Activated T-helper 9 cell treated with anti-CD3 and anti-CD28 coated beads, Interleukin-2, amount 50 U/mL, for 16 hours (primary cell): ENCODE measurements at places on chromosomes 11 and 22.

GRCh38 chr22:37560608-37561211, 430 bp downstream of the CDC42EP1 start:
- DNase-seq, result no peak

DNA sequence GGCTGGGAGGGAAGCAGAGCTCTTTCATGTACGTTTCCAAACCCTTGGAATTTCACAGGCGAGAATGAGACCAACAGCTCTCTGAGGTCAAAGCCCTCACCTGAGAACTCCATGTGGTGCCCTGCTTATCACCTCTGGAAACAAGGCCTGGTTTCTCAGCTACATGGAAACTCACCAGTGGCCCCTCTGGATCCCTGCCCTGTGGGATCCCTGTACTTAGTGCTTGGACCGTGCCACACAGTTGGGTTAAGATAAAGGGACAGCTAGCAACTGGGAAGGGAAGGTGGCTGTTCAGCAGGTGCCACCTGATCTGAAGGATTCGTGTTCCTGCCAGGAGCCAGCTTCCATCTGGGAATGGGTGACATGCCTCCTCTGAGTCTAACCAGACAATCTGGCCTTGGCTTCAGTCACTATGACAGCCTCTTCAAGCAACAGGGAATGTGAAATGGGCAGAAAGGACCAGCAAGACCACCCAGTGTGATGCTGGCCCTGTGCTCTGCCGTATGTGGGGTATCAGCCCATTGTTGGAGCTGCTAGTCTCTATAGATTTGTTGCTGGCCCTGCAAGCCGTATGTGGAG, 54.3 kb upstream of the BID start:
- DNase-seq, result no peak

- DNase-seq, result no peak
Measured at GRCh38 chr11:16512899-16513241, 156.5 kb upstream of the SOX6 start.

- no peak for DNase-seq
Measured at GRCh38 chr11:124875401-124875800, 10.2 kb downstream of the ROBO3 start.

- DNase-seq, result no peak
Measured at GRCh38 chr11:24762076-24762475, 265.2 kb downstream of the LUZP2 start.

DNA sequence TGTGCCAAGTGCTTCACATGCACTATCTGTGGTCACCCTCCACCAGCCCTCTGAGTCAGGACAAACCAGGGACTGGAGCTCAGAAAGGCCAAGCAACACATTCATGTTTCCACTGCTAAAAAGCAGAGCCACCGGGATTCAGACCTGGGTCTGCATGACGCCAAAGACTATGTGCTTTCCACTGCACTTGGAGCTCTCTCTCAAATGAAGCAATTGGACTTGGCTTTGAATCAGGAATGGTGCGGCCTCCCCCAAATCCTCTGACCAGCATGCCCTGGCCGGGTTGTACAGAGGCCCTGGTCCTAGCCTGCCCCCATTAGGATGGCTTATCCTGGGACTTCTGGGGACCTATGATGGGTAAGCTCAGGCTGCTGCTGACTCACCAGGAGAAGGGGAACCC, 80.7 kb downstream of the PKNOX2 start:
- DNase-seq, result no peak

- DNase-seq, result no peak
Measured at GRCh38 chr11:48087974-48088681, 107.8 kb downstream of the PTPRJ start.

DNA sequence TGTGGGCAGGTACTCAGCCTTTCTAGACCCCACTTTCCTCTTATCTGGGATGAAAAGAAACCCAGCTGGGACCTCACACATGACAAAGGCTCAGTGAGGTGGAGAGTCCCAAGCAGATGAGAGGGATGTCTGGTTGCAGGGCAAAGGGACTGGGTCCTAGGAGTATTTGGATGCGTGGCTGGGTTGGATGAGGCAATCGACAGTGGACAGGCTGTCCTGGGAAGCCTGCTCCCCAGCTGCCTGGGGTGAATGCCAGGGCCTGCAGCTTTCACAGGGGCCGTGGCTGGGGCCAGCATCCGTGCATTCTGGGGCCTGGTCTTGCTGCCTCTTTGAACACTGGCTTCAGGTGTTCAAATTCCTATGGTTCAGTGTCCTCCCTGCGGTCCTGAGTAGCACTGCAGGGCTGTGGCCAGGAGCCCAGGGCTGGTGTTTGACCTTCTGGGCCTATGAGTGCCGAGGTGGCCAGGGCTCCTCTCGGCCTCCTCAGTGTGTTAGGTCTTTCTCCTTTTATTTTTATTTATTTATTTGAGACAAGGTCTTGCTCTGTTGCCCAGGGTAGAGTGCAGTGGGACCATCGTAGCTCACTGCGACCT, 65.3 kb downstream of the MCM5 start:
- no peak for DNase-seq

DNA sequence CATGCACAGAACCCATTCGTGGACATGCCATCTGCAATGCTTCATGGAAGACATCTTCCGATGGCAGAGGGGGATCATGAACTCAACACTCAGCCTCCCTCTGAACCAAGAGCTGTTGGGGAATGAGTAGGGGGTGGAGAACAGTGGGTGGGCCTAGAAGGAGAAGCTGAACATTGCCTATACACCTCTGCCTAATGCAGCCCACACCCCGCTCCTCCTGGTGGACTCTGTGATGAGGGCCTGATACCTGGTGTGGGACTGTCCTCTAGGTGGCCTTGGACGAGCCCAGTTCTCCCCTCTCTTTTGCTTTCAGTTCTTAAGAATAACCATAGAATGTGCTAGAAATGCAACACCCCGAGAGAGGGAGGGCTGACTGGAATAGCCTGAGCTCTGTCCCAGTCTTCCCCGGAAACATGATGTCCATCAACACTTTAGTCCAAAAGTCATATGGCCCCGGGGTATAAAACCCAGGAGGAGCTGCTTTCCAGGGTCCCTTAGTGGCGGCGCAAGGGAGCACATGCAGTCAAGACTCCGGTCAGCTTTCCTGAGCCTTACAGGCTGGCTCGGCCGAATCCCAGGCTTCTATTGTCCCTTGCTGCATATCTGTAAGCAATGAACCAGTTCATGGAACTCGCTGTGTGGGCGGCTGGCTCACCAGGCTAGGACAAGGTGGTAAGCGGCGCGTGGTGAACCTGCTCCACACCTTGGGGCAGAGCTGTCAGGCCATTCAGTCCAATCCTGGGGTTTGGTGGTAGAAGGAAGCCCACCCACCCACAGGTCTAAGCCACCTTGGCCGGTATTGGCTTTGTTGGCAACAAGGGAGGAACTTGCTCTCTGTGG, 216.9 kb downstream of the CTTN start:
- DNase-seq, result no peak

DNA sequence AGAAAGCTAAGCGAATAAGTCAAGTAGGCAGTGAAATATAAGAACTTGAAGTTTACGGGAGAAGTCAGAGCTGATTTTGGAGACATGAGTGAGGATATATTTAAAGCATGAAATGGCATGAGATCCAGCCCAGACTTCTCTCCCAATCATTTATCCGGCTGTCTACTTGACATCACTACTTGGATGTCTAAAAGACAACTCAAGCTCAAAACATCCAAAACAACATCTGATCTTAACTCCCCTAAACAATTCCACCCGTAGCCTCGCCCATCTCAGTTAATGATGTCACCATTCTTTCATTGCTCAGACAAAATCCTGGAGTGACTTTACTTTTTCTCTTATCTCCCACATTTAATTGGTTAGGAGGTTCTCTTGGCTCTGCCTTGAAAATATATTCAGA, 44.5 kb downstream of the WEE1 start:
- no peak for DNase-seq

- no peak for DNase-seq
Measured at GRCh38 chr11:86559311-86559945, 113.0 kb downstream of the ME3 start.

DNA sequence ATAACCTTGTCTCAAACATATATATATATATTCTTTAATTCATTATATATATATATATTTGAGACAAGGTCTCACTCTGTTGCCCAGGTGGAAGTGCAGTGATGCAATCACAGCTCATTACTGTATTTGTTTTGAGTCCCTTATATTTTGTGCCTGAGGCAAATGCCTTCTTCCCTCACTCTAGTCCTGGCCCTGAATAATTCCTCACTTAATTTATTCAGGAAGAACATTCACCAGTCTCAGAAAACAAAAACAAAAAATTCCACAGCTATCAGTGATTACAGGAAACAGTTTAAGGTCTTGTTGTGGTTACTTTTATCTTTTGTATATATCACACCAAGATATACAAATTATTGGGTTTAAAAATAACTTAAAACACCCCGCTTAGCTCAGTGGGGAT, 155.7 kb downstream of the CWF19L2 start:
- DNase-seq, result no peak

DNA sequence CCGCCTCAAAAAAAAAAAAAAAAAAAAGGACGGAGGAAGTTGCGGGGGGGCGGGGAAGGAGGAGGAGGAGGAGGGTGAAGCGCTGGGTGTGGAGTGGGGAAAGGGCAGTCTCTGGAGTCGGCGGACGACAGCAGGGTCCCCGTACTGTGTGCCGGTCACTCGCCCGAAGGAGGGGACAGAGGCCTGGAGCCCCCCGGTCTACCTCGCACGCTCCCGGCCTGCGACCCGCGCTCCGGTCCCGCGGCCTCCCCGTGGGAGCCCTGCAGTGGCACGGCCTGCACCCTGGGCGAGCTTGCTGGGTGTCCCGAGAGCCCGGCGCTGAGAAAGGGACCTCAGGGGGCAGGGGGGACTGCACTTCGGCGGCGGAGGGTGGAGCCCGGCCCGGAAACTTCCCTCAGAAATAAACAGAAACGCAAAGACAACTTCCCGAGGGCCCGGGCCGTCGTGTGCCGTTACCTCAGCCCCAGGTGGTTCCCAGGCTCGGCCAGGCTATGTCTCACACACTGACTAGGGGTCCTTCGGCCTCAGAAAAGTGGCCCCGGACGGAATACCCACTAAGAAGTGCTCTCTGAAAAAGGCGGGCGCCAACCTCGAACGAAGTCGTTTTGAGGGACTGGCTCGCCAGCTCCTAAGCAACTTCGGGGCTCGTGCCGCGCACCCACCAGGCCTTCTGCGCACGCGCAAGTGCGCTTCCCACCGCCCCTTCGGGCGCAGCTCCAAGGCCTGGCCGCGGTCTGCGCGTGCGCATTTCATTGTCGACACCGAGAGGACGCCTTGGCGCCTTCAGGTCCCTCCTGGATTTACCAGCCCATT, at the start of gene MAJIN:
TSS of gene MAJIN (minus strand) at position 688 of the 813 bp plus-strand sequence. CDS start 12,703 bp downstream, outside the sequence.
- peak; percentile 84 for DNase-seq

DNA sequence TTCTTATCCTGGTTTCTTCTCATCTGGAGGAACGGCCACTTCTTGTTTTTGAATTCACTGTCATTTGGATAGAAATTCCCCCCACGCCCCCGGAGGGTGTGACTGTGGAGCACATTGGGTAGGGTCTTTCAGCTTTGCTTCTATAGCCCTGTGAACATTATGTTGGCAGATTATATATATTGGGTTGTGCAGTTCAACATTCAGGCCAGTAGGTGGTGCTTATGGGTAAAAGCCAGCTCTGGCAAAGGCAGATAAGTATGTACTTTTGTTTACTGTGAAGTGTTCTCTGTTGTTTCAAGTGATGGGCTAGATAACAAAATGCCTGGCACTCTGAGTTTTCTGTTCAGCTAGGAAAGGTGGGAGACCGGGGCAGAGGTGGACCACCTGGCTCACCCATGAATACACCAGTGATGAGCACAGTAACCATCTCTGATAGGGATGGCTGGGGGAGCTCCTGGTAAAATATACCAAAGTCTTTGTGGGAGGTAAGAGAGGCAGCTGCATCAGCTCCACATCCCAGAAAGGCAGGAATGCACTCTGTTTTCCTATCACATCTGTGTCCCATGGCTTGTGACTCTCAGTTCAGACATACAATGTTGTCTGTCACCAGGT, 1348.2 kb upstream of the RAG2 start:
- no peak for DNase-seq

- DNase-seq, result peak; percentile 19
Measured at GRCh38 chr11:36431429-36432092, 78.5 kb downstream of the TRAF6 start.

GRCh38 chr22:24108073-24108472, 73.2 kb upstream of the SUSD2 start:
- DNase-seq, result no peak

GRCh38 chr22:21652010-21652546, 10.0 kb downstream of the SDF2L1 start:
- DNase-seq, result peak; percentile 74

- no peak for DNase-seq
Measured at GRCh38 chr11:131207901-131208300, 162.5 kb upstream of the NTM start.

GRCh38 chr11:64268893-64269539, 15.4 kb downstream of the BAD start:
- no peak for DNase-seq

DNA sequence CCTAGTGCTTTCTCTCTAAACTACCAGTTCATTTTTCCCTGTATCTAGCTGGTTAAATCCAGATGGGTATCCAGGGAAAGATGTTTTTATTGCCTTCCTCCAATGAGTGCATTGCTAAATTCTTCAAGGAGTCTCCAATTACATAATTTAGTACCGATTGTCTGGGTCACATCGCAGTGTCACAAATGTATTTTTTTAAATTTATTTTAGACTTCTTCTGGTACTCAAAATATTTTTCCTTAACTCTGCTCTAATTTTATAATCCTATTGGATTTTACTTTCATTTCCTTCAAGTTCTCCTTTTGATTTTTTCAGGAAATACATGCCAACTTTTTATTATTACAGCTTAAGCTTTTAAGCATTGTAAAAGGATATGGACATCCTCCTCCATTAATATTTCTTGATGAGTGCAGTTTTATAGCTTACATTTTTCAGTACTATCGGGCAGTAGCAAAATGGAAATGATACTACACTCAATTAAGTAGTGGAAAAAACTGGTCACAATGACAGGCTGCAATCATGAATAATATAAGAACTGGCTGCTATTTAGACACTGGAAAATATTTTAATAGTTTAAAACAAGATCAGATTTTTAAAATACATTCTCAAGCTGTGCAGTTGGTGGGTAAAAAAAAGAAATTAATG, 20.3 kb downstream of the BBOX1 start:
- no peak for DNase-seq

- DNase-seq, result no peak
Measured at GRCh38 chr11:126317756-126318573, 14.1 kb downstream of the DCPS start.

DNA sequence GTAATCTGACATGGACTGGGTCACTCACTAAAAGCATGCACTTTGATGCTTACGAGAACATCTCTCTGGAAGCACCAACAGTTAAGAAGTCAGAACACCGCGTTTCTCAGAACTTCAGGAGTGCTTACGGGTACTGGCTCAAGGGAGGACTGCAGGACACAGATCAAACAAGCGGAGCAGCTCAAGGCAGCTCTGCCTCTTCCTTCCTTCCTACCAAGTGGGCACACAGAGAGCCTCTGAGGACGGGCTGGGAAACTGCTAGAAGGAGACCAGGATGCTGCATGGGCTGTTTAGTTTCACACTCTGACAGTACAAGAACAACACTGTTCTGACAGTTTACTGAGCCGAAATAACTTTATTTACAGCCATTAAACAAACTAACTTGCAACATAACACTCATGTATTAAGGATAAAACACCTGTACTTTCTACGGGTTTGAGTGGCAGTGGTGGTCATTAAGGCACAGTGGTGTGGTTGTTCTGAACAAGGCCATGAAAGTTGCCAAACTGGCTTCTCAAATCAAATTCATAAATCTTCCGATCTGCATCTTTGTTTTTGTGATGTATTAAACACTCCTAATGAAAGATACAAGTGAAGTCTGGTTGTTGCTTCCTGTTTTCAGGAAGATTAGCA, 37.5 kb downstream of the ARFGAP3 start:
- no peak for DNase-seq

- DNase-seq, result no peak
Measured at GRCh38 chr22:28034760-28035401, 115.8 kb upstream of the PITPNB start.

GRCh38 chr11:26806219-26806618, 84.4 kb upstream of the SLC5A12 start:
- DNase-seq, result no peak
